ENCODE measurements at places on chromosomes 11 and 22.

DNA sequence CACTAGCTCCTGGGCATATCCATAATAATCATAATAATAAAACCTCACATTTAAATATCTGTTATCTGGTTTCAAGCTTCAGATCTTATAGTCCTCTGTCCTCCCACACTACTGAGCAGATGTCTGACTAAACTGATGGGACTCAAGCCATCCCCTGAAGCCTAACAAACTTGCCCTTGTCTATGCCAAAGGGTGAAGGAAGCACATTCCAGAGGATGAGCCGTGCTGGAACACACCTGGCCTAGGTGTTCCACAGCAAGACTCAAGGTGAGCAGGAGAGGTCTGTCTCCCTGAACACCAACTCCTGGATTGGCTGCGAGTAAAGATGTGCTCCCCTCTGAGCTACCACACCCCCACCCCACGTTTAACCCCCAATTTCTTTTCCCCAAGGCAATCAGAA is 14.7 kb downstream of the SCUBE2 start:
- DNase-seq = no peak

- DNase-seq = no peak
These were observed 810.0 kb downstream of the TBC1D22A start for GRCh38 chr22:47572443-47572842.

GRCh38 chr11:112211536-112211935 is 14.7 kb upstream of the PTS start:
- DNase-seq = no peak

DNA sequence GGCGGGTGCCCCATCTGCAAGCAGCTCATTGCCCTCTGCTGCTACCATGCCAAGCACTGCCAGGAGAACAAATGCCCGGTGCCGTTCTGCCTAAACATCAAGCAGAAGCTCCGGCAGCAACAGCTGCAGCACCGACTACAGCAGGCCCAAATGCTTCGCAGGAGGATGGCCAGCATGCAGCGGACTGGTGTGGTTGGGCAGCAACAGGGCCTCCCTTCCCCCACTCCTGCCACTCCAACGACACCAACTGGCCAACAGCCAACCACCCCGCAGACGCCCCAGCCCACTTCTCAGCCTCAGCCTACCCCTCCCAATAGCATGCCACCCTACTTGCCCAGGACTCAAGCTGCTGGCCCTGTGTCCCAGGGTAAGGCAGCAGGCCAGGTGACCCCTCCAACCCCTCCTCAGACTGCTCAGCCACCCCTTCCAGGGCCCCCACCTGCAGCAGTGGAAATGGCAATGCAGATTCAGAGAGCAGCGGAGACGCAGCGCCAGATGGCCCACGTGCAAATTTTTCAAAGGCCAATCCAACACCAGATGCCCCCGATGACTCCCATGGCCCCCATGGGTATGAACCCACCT is 28.0 kb upstream of the L3MBTL2 start:
- DNase-seq = no peak

DNA sequence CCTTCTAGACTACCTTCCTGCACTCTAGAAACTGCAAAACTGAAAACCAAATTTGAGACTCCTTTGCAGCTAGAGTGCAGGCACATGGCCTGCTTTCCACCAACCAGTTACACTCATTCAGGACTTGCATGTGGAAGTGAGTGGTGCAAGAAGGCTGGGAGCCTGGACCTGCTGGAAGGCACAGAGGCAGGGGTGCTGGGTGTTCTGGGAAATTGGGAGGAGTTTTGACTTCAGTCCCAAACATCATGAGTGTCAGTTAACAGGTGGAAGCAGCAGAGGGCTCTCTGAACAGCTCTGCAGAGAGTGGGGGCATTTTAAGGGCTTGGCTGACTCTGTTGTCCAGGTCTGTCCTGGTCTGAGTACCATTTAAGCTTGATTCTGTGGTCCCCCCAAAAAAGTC is 49.3 kb upstream of the SYT13 start:
- no peak for DNase-seq

DNA sequence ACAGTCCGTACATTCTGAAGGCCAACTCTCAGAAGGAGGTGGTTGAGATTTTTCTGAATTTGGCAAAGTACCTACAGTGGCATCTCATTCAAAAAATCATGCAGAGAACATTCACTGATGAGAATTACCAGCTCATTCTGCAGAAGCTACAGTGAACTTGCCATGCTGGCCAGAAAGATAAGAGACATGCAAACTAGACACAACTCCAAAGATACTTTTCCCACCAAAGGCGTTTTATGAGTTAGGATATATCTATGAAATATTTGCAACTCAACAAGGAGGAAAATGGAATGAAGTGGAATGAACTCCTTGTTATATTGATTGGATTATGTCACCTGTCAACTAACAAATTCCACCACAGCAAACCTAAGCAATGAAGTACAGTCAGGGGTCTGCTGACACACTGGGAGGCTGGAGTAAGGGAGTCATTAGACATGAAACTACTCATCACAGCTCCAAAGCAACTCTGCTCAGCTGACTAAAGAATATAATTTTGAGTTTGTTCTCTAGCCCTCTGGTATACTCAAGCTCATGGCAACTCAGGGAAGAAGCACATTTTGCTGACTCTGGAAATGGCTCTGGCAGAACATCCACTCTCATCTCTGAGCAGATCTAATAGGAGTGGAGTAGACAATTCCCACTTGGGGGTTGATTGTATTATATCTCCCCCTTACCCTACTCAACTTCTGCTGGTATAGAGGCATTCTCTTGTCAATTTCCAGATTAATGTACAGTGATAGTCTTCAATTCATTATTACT is 22.9 kb downstream of the MAML2 start:
- DNase-seq = no peak

GRCh38 chr11:43830928-43831440 is 49.6 kb upstream of the ALKBH3 start:
- DNase-seq = peak; percentile 38

DNA sequence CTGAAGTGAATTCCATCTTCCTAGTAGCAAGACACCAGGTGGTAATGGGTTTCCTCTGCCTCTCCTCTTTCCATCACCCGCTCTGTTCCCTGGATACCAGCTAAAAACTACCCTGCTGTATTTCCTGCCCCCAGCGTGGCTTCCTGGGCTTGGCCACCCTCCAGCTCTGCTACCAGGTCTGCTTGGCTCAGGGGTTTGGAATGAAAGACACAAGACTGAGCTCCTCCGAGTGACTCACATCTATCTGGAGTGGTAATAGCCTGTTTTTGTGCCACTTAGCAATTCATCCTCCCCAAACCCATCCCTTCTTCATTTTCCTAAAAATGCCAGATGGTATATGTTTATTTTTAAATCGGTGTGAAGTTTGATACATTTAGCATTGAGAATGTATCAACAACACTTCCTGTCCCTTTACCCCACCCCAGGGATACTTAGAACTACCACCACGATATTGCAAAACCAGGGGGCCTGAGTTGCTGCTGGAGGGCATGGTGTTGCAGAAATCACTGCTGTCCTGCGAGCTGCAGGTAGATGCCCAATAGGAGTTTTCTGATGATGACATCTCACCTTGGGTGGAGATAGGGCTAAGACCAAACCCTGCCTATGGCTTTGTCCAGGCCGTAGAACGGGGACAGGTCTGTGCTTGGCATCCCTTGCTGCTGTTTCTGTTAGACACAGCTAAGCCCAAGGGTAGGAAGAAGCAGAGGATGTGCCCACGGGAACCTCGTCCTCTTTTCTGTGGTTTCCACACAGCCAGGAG is 7.5 kb upstream of the MICAL3 start:
- DNase-seq = no peak

DNA sequence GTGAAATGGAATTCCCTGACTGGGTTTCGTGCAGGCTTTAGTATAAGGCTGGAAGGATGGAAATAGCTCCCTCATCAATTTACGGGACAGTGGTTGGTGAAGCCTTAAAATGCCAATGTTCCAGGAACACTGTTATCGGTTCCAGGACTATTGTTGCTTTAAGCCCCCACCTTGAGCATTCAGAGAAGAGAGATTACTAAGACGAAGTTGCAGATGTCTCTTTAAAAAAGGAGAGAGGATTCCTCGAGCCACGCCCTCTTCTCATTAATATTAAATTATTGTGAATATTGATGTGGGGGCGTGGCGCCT is 195 bp upstream of the CREB3L1 start:
- no peak for DNase-seq

GRCh38 chr11:126963603-126964363 is 36.8 kb downstream of the KIRREL3 start:
- DNase-seq = no peak

GRCh38 chr11:123822032-123822431 is 15.9 kb upstream of the OR6M1 start:
- no peak for DNase-seq

DNA sequence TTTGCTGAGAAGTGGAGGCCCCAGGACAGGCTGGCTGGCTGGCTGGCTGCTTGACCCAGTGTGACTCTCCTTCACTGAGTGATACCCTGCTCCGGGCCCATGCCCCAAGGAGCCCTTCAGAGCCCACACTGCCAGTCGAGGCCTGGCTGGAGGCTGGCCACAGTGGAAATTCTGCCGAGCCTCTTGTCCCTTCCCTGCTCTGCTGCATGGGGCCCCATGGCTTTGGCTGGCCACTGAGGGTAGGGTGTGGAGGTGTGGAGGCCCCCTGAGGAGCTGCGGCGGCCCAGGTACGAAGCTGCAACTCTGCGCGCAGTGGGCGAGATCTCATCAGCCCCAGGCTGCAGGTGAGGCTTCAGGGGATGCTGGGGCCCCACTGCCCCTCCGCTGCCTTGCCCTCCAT is 33.4 kb upstream of the HMOX1 start:
- no peak for DNase-seq

GRCh38 chr11:91081440-91082043 is 858.7 kb upstream of the CHORDC1 start:
- DNase-seq = no peak

All from stimulated activated CD4-positive, alpha-beta T cell treated with anti-CD3 and anti-CD28 coated beads, TNF-alpha, amount 100 ng/mL, for 48 hours (primary cell).